ENCODE measurements at places on chromosomes 12 and 14.

DNA sequence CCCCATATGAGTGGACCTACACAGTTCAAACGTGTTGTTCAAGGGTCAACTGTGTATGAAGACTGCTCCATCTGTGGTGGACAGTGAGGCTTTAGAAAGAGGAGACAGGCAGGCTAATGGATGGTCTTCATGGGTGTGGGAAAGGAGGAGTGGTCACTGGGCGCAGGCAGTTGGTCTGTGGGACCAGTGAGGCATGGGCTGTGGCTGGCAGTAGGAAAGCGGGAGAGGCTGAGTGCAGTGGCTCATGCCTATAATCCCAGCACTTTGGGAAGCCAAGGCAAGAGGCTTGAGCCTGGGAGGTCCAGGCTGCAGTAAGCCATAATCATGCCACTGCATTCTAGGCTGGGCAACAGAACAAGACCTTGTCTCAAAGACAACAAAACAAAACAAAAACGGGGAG, 2.0 kb upstream of the NR4A1 start:
- DNase-seq = no peak

DNA sequence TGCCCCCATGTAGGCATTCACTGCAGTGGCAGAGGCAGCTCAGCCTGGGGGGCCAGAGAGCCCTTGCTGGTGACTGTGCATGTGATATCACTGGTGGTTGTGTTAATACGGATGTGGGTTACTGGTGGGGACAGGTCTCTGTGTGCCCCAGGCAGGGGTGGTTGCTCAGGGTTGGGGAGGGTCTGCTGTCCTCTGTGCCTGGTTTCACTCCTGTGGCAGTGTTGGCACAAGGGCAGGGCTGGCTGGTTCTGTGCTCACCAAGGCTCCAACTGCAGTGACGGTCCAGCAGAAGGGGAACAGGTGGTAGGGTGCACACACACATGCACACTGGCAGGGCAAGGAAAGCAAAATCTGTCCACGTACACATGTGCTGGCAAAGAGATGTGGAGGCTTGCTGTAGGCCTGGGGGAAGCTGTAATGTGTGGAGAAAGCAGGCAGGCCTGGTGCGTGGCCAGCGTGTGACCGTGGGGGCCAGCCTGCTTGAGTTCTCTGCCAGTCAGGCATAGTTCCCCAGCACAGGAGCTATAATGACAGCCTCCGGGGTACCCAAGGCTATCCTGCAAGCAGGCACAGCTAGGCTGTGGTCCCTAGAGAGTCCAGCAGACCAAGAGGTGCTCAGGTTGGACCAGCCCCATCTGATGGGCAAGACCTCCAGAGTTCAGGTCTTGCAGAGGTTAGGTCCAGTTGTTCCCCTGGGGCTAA, 254.6 kb downstream of the FBXL14 start:
- no peak for DNase-seq

DNA sequence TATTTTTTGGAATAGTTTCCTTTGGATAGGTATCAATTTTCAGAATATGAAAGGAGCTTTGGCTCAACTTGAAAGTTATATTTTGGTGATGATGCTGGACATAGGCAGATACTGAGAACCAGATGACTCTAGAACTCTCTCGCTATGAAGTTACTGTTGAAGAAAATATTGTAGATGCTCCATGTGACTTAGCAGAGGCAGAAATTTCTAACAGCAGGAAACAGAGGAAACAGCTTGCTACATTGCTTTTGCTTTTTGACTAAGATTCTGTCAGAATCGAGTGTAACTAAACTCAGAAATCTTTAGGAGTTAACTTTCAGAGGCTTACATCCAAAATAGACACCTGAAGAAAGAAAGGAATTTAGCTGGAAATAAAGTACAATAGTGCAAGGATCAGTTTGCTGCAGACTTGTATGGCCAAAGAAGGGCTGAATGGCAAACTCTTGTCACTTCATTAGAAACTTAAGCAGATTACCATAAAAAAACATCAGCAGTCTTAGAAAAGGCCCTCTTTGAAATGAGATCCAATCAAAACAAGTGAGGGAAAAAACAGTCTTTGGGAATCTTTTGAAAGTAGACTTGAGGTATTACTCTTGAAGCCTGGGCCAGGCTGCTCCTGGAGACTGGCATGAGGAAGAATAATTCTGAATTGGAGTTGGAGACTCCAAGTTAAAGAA, 911.8 kb downstream of the FSCB start:
- DNase-seq = no peak

- no peak for DNase-seq
Observed at GRCh38 chr14:93186466-93186865, 1.3 kb downstream of the LYSET start.

GRCh38 chr14:105173901-105174894, 5.6 kb upstream of the JAG2 start:
- DNase-seq = no peak

DNA sequence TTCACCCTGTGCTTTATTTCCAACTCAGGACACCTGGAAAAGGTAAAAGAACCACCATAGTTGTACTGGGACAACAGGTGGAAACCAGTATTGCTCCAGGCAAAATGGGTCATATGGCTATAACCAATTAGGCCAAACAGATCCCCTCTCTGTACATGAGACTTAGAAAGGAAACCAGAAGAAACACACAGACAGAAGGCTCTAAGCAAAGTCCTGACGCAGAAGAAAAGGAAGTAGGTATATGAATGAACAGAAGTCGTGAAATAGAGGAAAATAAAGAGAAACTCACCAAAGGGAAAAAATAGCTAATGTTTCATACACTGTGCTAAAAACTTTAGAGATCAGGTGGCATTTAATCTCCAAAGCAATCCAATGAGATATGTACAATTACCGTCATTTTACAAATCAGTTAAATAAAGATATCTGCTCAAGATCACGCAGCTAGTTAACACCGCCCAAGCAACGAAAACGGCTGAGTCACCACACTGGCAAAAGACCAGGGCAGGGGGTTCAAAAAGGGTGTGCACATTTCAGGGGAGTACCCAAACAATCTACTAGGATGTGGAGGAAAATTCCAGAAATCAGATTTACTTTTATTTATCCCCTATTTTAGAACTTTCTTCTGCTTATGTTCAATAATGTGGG, 82.3 kb downstream of the ITPR2 start:
- DNase-seq = no peak

- DNase-seq = no peak
Observed at GRCh38 chr12:114287821-114288525, 118.0 kb downstream of the TBX5 start.

DNA sequence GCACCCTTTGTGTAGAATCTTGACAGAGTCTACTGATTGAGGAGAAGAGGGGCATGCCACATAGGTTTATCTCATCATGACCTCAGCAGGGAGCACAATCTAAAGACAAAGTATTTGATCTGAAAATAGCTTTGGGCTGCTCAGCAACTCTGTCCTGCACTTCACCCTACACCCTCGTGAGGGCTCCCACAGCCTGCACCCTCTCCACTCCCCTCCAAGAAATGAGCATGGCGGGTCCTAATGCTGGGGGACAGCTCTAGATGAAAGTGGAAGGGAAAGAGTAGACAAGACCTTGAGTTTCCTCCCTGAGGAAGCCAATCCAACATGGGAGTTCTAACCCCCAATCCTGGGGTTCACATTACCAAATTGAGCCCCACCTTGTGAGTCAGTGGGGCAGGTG, 10.7 kb upstream of the KRT5 start:
- no peak for DNase-seq

DNA sequence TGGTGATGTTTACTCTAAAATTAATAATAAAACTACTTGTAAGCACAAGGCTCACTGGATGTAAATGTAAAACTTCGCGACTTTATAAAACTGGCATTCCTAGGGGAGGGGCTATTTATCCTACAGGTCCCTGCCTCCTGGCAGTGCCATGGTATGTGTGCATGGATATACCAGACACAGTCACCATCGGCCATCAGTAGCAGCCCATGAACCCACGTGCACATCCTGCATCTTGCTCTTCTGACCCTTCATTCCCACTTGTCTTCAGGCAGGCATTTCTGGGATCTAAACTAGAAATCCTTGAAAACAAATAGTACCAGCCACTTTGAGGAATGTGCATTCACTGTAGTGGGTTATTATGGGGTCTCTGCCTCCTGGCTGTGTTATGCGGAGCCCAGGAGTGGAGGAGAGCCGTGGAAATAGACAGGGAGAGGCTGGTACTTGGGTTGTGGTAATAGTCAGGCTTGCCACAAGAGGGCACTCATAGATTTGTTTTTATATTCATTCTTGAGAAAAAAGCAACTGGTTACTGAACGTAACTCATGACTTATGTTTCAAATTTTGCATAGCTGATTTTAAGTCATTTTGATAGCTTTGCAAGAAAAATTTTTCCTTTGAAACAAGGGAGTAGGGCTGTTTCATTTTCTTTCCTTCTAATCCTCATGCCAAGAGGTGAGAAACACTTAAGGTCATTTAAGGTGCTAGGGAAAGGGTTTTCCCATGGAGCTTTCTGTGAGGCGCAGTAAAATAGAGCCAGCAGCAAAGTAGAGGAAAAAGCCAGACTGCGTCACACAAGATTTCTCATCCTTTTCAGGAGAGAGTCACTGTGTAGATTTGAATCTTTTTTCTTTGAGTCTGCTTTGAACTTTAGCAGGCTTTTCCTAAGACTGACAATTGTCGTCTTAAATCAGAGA, 17.4 kb upstream of the GALNT16 start:
- DNase-seq = no peak

DNA sequence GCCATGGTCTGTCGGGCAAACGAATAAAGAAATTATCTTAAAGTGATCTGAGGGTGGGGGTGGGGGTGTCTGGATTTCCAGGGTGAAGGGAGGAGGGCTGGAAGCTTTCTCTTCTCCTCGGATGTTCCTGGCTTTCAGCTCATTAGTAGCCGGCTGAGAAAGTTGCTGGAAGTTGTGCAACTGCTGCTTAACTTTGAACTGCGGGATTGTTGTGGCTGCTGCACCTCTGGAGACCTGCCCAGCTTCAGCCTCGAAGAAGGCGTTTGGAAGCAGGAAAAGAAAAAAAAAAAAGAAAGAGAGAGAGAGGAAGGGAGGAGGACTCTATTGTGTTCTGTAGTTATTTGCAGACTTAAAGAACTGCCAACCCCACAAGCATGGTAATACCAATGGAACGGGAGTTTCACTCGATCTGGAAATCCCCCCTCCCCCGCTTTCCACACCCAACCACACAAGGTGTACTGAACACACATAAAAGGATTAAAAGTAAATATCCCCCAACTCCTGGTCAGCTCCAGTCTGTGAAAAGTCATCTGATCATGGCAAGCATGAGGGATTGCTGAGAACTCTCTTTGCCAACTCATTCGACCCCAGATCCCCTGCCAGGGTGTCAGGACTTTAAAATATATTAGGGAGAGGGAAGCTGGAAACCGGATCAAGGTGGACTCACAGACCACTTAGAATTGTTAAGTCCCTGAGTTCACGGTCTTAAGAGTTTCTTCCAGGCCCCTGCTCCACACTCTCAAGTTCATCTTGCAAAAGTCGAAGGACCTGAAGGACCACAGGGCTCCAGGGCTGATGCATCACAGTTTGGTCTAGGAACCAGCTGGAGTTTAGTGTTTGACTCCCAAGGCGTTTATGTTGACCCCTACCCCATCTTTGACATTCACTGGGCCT, at the start of gene RASSF9:
Gene RASSF9 (minus strand): TSS at position 213 of the 894 bp plus-strand sequence. CDS start 208 bp downstream, at position 5.
- DNase-seq = no peak

DNA sequence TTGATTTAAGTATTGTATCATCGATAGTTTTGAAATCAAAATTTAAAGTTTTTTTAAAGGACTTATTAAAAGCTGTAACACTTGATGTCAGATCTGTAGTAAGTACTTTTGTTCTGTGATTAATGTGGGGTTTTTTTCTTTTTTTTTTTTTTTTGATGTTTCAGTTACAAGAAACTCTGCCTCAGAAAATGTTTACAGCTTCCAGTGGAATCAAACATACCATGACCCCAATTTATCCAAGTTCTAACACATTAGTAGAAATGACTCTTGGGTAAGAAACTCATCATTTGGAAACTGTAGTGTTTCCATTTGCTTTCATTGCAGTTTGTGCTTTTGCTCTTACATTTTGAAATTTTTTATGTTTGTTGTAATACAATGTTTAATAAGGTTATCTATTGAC, 45.6 kb downstream of the TBK1 start:
- no peak for DNase-seq

GRCh38 chr14:68767248-68767645, 25.6 kb downstream of the ZFP36L1 start:
- DNase-seq = no peak

DNA sequence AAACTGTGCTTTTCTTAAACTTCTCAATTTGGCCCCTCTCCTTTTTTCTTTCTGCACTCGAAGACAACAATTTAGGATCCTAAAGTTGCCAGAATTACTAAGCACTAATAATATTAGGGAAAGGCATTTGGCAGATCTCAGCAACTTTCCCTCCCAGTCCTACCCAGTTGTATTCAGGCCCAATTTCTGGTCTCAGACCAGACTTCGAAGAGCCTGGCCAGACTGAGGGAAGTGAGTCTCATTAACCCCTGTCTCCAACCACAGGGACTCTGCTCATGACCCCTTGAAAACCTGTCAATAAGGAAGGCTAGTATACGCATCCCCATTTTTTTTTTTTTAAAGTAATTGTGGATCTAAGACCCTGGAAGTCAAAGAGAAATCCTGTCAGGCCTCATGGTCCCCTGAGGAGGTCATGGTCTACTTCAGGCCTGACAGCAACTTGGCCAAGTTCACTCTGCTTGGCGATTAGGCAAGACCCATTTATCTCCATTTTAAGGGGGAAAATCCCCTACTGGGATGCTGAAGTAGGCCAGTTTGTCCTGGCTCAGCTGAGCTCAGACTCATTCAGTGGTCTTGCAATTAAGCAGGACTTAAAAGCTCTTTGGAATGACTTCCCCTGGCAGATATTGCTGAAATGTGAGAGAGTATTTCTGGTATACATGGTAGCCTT, 521.0 kb downstream of the FUT8 start:
- DNase-seq = no peak

GRCh38 chr14:97625477-97625876, 828.3 kb downstream of the VRK1 start:
- DNase-seq = no peak

DNA sequence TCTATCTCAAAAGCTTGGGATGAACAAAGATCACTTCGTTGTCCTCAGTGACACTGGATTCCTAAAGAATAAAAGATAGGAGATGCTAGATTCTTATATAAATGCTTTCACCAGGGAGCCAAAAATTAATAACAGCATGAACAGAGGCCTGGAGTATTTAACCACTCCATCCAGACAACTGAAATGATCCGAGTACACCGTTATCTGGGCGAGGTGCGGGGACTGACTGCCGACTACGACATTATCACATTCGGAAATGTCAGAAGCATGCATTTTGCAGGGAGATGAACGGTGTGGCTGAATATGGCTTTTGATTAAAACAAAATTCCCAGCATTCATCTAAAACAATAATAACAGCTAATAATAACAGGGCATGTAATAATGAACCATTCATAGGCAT, 56.6 kb downstream of the TRPV4 start:
- no peak for DNase-seq

- DNase-seq = no peak
Observed at GRCh38 chr14:55513491-55513890, 66.5 kb upstream of the KTN1 start.

Measured in NCI-H774 (cell line).